ENCODE measurements at places on chromosomes 11 and 22.
A peak's percentile ranks its signal among the peaks of the same experiment; 100 is the strongest.

- DNase-seq, result no peak
Observed at GRCh38 chr11:8806974-8807373, 104.0 kb upstream of the AKIP1 start.

- peak; percentile 23 for DNase-seq
Observed at GRCh38 chr11:128903248-128904061, 12.3 kb downstream of the KCNJ5 start.

DNA sequence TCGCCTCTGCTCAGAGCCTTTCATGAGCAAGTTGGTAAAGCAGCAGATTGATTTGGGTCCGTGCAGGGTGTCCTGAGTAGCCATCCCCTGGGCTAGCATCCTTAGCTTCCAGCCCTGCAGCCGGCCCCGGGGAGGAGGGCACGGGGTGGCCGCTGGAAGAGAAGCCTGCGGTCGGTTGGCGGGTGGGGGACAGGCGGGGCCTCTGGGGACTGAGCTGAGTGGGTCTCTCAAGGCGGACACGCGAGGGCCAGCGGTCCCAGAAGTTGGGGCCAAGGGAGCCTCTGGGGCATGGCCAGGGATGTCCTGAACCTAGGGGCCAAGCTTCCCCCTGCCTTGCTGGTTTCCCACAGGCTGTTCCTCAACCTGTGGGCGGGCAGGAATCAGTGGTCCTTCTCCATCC lies 143.0 kb downstream of the TBC1D22A start:
- DNase-seq, result no peak

GRCh38 chr11:111012491-111012890 lies 233.0 kb upstream of the POU2AF2 start:
- DNase-seq, result no peak

- DNase-seq, result no peak
Observed at GRCh38 chr11:116932181-116932580, 94.8 kb upstream of the APOA1 start.
